OCI-LY7 (cell line): ENCODE measurements at places on chromosomes 7 and 10. TPM values are rescaled to one million over a fixed set of nuclear protein-coding genes. Genes with fewer than 3 reads are reported as not detected.

Gene LIPN
- not detected in 2 replicates for total RNA-seq

Gene GHRHR
- total RNA-seq, result not detected in 2 replicates

Gene NPTX2
- not detected in 2 replicates for total RNA-seq

Gene PRLHR
- not detected in 2 replicates for total RNA-seq

Gene GPR158
- total RNA-seq, result not detected in 2 replicates

Gene GARS1
- total RNA-seq, result 355 and 375 TPM in 2 replicates

Gene ELAPOR2
- 8.6 and 13.2 TPM in 2 replicates for total RNA-seq

- DNase-seq, result no peak
Observed at GRCh38 chr7:85175217-85175616, 11.6 kb downstream of the SEMA3D start.

GRCh38 chr7:5437987-5438386, 14.4 kb upstream of the TNRC18 start:
- no peak for DNase-seq

DNA sequence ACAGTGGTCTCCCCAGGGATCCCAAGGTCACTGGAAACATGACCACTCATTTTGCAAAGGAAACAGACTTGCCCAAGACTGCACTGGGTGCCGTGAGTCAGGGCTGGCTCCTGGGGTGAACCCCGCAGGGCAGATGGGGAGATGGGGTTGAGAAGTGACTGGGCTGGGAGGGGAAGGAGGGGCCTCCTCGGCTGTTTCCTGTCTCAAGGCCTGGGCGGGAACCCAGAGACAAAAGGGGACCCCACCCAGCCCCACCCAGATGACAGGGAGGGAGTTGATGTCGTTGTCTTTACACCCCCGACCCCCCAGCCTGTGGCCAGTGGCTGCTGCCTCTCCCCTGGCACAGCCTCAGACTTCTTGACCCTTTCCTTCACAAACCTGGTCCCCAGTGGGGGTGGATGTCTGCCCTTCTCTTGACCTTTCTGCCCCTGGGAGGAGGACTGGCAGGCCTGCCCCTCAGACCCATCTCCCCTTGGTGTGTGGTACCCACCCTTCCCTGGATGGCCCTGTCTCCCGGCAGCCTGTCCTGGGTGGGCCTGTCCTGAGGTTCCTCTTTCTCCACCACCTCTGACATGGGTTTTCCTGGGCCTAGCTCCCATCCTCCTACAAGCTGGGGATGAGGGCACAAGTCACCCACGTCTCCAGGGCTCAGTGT, 1.4 kb downstream of the MYO1G start:
- DNase-seq, result peak; percentile 32

GRCh38 chr7:106999023-106999422, 45.5 kb upstream of the PRKAR2B start:
- no peak for DNase-seq

DNA sequence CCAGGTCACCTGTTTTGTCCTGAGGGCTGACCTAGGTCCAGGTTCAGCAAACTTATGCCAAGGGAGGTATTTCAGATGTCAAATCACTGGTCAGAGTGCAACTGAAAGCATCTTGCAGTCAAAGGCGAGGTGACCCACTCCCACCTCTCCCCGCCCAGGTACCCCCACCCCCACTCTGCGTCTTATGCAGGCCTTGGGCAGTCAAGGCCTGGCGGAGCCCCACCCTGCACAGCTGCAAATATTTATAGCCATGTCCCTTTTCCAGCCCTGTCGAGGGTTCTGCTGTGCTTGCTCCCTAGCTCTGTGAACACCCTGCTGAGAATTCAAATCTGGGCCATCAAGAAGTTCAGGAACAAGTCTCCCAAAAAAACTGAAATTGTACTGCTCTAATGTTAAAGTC, 40.6 kb upstream of the BMPR1A start:
- DNase-seq, result no peak

- no peak for DNase-seq
Observed at GRCh38 chr7:97623333-97623732, 108.6 kb upstream of the TAC1 start.

DNA sequence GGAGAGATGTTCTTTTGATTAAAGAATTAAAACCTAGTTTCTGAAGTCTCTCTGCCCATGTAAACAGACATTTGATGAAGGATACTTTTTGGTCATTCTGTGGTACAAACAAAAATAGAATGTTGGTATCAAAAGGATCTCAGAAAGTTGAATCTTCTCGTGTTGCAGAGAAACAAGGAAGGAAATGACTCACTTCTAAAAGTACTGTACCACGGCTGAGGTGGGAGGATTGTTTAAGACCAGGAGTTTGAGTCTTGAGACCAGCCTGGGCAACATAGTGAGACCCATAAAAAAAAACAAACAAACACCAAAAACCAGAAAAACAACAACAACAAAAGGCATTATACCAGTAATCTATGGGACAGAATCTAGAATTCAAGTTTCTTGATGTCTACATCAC, 69.7 kb downstream of the PRSS58 start:
- DNase-seq, result no peak

- no peak for DNase-seq
Observed at GRCh38 chr7:2666588-2667250, 21.3 kb upstream of the AMZ1 start.

DNA sequence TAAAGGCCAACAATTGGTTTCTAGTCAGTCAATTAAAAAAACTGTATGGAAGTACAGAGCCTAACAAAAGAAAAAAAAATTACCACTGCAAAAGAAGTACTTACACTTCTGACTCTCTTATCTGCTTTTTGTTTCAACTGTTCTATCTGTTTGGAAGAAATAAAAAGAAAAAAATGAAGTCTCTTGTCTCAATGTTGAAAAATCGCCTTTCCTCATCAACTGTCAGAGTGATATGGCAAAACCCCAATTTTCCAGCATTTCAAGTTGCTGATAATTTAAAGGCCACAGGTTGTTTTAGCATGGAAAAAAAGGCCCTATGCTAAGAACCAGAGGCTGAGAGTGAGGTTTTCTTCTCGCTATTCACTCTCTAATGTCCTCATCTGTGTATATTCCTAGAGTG, 13.6 kb downstream of the ZDHHC6 start:
- DNase-seq, result no peak

GRCh38 chr7:44583146-44583865, 1.3 kb upstream of the TMED4 start:
- DNase-seq, result no peak

DNA sequence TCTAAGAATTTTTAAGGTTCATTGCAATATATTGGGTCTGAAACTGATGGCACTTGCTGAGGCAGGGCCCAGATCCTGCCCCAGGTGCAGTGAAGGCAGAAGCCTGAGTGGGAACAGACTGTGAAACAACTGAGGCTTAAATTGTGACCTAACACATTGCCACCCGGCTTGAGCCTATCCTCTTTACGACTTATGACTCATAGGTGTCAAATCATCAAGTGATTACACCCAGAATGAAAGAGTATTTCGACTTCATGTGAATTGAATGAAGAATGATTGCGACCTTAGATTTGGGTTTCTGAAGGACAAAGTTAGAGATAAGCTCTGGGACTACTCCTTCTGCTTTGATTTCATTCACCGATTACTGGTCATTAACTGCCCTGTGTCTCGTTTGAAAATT, 200.9 kb downstream of the CREB5 start:
- DNase-seq, result no peak

- DNase-seq, result peak; percentile 74
Observed at GRCh38 chr7:140646931-140647647, 6.5 kb upstream of the DENND2A start.

- peak; percentile 78 for DNase-seq
Observed at GRCh38 chr7:101739775-101740398, 77.5 kb upstream of the CUX1 start.

GRCh38 chr7:130430841-130431666, 9.8 kb downstream of the CEP41 start:
- no peak for DNase-seq

DNA sequence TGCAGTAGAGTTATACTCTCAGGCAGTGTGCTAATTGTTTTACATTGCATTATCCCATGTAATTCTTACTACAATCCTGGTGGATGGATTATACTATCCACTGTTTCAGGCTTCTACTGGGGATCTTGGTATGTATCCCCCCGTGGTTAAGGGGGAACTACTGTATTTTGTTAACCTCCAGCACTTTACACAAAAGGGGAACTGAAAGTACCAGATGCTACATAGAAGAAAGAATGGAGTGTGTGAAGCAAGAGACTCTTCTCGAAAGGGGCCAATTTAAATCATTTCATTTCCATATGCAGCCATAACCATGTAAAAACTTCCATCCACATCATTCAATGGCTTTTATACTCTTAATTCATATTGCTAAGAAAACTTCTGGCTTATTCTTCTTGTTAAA, 69.4 kb downstream of the C1GALT1 start:
- DNase-seq, result peak; percentile 93

GRCh38 chr10:116849248-116850057, at the start of gene ENO4:
TSS of gene ENO4 (plus strand) at chr10:116849499. CDS start at chr10:116849567, 68 bp downstream.
- no peak for DNase-seq

DNA sequence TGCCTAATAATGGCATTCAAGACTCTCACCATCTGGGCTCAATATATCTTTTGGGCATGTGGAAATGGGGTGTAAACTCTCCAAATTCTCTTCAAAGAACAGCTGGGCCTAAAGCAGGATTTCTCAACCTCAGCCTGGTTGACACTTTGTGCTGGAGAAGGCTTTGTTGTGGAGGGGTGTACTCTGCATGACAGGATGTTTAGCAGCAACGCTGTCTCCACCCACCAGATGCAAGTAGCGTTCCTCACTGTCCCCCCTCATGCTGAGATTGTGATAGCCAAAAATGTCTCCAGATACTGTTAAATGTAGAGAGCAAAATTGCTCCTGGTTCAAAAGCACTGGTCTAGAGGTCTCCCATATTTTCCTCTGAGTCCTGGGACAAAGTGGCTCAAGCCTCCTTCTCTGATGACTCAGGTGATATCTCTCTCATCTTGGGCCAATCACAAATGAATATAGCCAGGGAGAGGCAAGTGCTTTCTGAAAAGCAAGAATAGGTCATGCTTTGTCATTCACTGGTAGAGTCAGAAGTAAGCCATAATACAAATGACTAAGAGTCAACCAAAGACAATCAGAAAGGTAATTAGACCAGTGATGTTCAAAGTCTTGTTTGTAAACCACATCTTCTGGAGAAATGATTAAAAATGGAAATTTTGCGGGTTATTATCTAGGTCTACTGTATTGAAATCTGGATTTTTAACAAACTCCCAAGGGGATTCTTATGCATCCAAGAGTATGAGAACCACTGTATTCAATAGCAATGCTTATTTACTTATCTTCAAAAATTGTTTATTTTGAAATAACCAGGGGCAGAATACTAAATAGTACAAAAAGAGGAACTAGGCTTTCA, 330.8 kb downstream of the PTEN start:
- DNase-seq, result no peak

DNA sequence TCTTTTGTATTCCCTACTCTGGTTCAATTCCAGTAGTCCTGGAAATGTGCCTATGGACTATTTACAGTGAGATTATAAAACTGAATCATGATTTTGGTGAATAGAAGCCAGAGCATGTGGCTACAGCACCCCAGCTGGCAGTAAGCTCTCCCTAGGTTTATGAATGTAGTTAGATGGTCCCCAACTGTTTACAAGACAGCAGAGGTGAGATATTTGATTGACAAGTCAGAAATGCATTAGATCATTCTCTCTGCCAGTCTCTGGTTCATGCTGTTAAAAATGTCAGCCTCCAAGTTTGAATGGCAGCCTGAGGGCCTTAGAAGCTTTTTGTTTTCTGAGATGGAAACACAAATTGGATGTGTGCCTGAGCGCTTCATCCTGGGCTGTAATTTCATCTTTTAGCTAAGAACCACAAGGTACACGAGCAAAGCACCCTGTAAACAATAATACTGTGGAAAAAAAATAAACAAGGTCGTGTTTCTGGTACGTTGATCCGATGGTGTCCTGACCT, 85.0 kb downstream of the BTRC start:
- DNase-seq, result no peak
